ENCODE measurements at places on chromosomes 7 and 10.

GRCh38 chr10:17847585-17848296 is 38.6 kb downstream of the MRC1 start:
- H3K4me3 ChIP-seq = no peak overlapping the region
- DNase-seq = no peak

DNA sequence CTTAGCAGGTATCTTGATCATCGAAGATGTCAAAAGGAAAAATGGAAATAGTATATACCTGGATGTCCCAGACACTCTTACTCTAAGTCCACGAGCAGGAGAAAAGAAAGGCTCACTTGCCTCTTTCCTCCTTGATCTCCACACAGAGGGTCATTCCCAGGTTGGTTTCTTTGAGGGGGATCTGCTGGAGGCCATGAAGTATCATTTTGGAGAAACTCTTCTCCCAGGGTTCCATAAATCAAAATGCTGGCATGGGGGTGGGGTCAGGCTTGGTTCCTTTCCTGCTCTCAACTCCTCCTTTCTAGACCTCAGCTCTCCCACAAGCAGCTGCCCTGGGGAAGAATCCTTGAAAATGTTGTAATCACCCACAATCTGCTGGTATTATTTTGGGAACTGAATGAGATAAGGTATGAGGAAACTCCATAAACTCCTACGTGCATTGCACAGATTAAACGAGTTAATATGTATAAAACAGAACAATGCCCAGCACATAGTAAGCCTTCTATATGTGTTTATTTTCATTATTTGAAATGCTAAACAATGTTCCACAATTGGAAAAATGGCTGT is 54.4 kb downstream of the PRKCQ start:
- H3K27me3 ChIP-seq = no peaks in the 10 kb centered on the region
- no peak for DNase-seq
- peaks cover 62% of the 10 kb centered on the region for H3K4me1 ChIP-seq
- H3K27ac ChIP-seq = no peak overlapping the region

- no peak overlapping the region for H3K4me3 ChIP-seq
- H3K27ac ChIP-seq = no peak overlapping the region
- peaks cover 3% of the 10 kb centered on the region for H3K4me1 ChIP-seq
- peaks cover 6% of the 10 kb centered on the region for H3K27me3 ChIP-seq
- H3K36me3 ChIP-seq = no peaks in the 10 kb centered on the region
- DNase-seq = no peak
These were observed 71.6 kb upstream of the BAIAP2L1 start for GRCh38 chr7:98472521-98472954.

GRCh38 chr10:24930427-24930826 is 22.0 kb downstream of the PRTFDC1 start:
- peaks cover 3% of the 10 kb centered on the region for H3K36me3 ChIP-seq
- peaks cover 9% of the 10 kb centered on the region for H3K27me3 ChIP-seq
- no peak for DNase-seq
- no peaks in the 10 kb centered on the region for H3K4me1 ChIP-seq
- H3K4me3 ChIP-seq = no peak overlapping the region
- H3K27ac ChIP-seq = no peak overlapping the region

GRCh38 chr10:62437696-62438095 is 63.5 kb downstream of the ZNF365 start:
- no peaks in the 10 kb centered on the region for H3K36me3 ChIP-seq
- no peak for DNase-seq
- peaks cover 8% of the 10 kb centered on the region for H3K4me1 ChIP-seq
- H3K27me3 ChIP-seq = peaks cover 18% of the 10 kb centered on the region
- H3K27ac ChIP-seq = no peak overlapping the region

DNA sequence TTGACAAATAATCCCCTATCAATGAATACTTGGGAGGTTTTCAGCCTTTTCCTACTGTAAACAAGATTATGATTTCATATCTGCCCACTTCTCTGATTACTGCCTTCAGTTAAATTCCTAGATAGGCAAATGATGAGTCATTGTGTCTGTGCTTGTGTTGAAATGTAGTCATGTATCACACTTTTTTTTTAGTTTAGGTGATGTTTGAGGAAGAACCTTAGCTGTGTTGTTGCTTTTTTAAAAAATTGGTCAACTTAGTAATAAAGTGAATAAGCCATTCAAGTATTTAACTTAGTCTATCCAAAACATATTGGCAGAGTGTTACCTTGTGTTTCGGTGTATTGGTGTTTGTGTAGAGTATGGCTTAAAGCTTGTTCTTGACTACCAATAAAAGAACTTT is 60.0 kb downstream of the WAC start:
- peaks cover 67% of the 10 kb centered on the region for H3K36me3 ChIP-seq
- peak overlapping the region; percentile 5 for H3K4me3 ChIP-seq
- H3K4me1 ChIP-seq = peaks cover 36% of the 10 kb centered on the region
- no peak for DNase-seq
- H3K27ac ChIP-seq = peak overlapping the region; percentile 7

- H3K27me3 ChIP-seq = no peaks in the 10 kb centered on the region
- H3K36me3 ChIP-seq = peaks cover 5% of the 10 kb centered on the region
- no peak overlapping the region for H3K4me3 ChIP-seq
- peaks cover 4% of the 10 kb centered on the region for H3K4me1 ChIP-seq
- H3K27ac ChIP-seq = no peak overlapping the region
- no peak for DNase-seq
These were observed 16.9 kb upstream of the REEP3 start for GRCh38 chr10:63504145-63504881.

DNA sequence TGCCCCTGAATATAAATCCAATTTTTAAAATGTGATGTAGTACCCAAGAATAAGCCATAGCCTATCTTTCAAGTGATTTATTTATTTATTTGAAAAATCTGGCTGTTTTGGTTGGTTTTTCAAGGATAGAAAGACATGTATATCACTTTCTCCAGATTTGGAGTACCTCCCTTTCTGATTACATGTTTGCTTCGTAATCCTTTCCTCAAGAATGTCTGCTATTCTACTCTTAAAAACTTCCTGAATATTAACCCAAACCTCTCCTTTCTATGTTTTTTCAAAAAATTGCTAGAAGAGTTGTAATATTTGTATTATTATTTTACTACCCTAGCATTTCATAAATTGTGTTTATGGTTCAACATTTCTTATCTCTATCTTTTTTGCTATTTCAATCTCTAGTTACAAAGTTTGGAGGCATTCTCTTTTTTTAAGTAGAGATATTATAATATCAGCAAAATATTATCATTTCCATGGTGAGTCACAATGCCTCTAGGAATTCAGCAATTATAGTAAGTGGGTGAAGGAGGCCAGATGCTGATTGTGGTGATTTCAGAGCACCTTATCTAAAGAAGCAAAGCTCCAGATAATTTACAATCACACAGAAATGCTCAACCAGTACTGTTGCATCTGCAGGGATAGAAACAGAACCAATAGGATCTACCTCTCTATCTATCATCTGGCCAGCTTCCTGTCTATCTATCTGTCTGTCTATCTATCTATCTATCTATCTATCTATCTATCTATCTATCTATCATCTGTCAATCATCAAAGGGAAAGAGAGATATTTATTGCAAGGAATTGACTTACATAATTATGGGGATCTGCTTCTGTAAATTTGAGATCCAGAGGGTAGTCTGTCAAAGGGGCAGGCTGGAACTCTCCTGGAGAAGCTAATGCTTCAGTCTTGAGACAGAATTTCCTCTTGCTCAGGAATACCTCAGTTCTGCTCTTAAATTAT is 412.5 kb upstream of the SEMA3C start:
- DNase-seq = no peak
- H3K4me1 ChIP-seq = no peaks in the 10 kb centered on the region
- no peaks in the 10 kb centered on the region for H3K36me3 ChIP-seq

GRCh38 chr10:85400981-85401695 is 965.5 kb downstream of the GRID1 start:
- no peaks in the 10 kb centered on the region for H3K4me1 ChIP-seq
- no peaks in the 10 kb centered on the region for H3K36me3 ChIP-seq
- no peaks in the 10 kb centered on the region for H3K27me3 ChIP-seq
- H3K27ac ChIP-seq = no peak overlapping the region

DNA sequence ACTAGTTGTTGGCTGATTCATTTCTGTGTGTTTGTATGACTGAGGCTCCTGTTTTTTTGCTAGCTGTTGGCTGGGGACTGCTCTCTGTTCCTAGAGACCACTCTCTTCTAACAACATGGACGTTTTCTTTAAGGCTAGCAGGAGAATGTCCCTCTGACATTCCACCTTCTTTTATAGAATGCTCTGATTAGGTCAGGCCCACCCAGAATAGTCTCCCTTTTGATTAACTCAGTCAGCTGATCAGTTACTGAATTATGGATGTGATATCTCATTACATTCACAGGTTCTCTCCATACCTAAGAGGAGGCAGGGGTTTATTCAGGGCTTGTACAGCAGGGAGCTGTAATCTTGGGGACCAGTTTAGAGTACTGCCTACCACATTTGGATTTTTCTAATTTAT is 175.6 kb upstream of the RHOBTB1 start:
- no peak for DNase-seq
- peaks cover 3% of the 10 kb centered on the region for H3K27me3 ChIP-seq
- H3K36me3 ChIP-seq = no peaks in the 10 kb centered on the region
- H3K4me1 ChIP-seq = peaks cover 6% of the 10 kb centered on the region
- H3K27ac ChIP-seq = no peak overlapping the region

DNA sequence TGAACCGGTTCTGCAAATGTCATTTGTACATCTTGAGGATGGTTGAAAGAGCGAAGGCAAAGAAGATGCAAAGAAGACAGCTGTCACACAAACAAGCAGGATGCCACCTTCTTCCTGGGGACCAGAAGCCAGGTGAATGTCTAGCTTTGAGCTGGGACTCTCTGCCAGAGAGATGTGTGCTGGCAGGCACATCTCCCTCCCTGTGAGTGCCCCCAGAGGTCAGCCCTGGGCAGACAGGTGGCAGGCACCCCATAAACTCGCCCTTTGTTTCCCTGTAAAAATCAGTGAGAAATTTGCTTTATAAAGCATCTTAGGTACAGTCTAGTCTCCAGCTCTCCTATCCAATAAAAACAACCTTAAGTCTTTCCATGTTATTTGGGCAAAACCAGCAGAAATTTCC is 2.6 kb upstream of the TCERG1L start:
- no peak for DNase-seq
- H3K4me1 ChIP-seq = no peaks in the 10 kb centered on the region
- H3K27ac ChIP-seq = no peak overlapping the region
- H3K4me3 ChIP-seq = no peak overlapping the region

GRCh38 chr10:119267384-119267783 is 60.0 kb downstream of the GRK5 start:
- no peak overlapping the region for H3K4me3 ChIP-seq
- no peak for DNase-seq
- peaks cover 55% of the 10 kb centered on the region for H3K4me1 ChIP-seq
- peaks cover 18% of the 10 kb centered on the region for H3K36me3 ChIP-seq
- no peaks in the 10 kb centered on the region for H3K27me3 ChIP-seq
- peak overlapping the region; percentile 98 for H3K27ac ChIP-seq
